ENCODE measurements at places on chromosomes 13 and 19. TPM values are rescaled to one million over a fixed set of nuclear protein-coding genes. Genes with fewer than 3 reads are reported as not detected.

Gene TPP2
- 80.4 TPM for total RNA-seq

Gene GAPDHS
- not detected for total RNA-seq

Gene SUCLA2
- 78.8 TPM for total RNA-seq

GRCh38 chr13:98048265-98048664 is 94.6 kb upstream of the FARP1 start:
- DNase-seq: no peak
- H3K27ac ChIP-seq: no peak overlapping the region
- no peak overlapping the region for H3K4me3 ChIP-seq
- no peaks in the 10 kb centered on the region for H3K36me3 ChIP-seq
- no peaks in the 10 kb centered on the region for H3K27me3 ChIP-seq

DNA sequence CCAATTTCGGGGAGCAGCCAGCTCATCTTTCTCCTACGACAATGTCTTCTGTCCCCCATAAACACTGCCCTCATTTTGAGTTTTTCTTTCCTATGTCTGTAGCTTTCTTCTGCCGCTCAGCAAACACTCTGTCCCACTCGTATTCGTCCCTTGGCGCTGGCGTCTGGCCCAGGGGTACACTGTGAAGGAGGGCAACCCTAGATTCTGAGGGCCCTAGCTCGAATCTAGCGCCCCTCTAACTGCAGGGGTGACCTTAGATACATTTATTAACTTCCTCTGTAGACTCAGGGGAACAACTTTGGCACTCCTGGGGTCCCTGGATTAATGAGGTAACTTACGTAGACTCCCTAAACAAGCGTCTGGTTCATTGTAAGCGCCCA is 677 bp upstream of the LRCH1 start:
- no peak for DNase-seq
- H3K4me1 ChIP-seq: no peaks in the 10 kb centered on the region
- no peaks in the 10 kb centered on the region for H3K36me3 ChIP-seq

Gene ZNF69
- 22.8 TPM for total RNA-seq

- no peaks in the 10 kb centered on the region for H3K36me3 ChIP-seq
- no peak for DNase-seq
- no peaks in the 10 kb centered on the region for H3K27me3 ChIP-seq
These were observed 6.2 kb downstream of the MRPS31 start for GRCh38 chr13:40764587-40765403.

DNA sequence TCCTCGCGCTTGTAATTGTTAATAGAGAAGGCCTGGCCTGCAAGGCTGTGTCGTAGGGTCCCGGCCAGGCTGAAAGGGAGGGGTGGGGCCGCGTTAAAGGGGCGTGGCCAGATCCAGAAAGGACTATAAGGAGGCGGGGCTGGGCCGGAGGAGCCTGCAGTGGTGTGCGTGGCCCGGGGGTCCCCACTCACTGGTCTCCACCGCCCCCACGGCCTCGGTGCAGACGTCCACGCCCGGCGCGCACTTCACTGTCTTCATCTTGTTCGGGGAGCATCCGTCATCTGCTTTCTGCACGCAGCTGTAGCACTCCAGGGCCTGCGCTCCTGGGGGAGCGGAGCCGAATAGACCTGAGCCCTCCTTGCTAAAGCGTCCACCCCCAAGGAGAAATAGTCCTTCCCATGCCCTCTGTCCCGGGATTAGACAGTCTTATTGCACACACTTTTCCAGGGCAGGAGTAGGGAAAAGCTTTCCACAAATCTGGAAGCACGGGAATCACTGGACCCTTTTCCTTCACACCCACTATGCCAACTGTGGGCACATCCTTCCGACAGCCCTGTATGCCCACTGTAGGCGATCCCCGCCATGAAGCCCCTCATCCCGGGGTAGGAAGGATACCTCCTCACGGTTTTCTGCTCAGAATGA is 1.2 kb downstream of the LYPD3 start:
- H3K36me3 ChIP-seq: no peaks in the 10 kb centered on the region
- H3K4me1 ChIP-seq: no peaks in the 10 kb centered on the region
- DNase-seq: peak; percentile 88
- peak overlapping the region; percentile 50 for H3K4me3 ChIP-seq

GRCh38 chr19:12995596-12996405 is 526 bp downstream of the NFIX start:
- peak overlapping the region; percentile 50 for H3K4me3 ChIP-seq
- peaks cover 8% of the 10 kb centered on the region for H3K36me3 ChIP-seq
- DNase-seq: no peak
- H3K4me1 ChIP-seq: no peaks in the 10 kb centered on the region
- H3K27me3 ChIP-seq: peaks cover 77% of the 10 kb centered on the region
- no peak overlapping the region for H3K27ac ChIP-seq

GRCh38 chr13:46278474-46278873 is 66.7 kb downstream of the LRRC63 start:
- H3K4me3 ChIP-seq: no peak overlapping the region
- no peaks in the 10 kb centered on the region for H3K27me3 ChIP-seq
- no peaks in the 10 kb centered on the region for H3K36me3 ChIP-seq
- no peaks in the 10 kb centered on the region for H3K4me1 ChIP-seq
- no peak overlapping the region for H3K27ac ChIP-seq

- H3K27ac ChIP-seq: no peak overlapping the region
- peaks cover 64% of the 10 kb centered on the region for H3K36me3 ChIP-seq
These were observed 7.1 kb downstream of the CD37 start for GRCh38 chr19:49342291-49342721.

GRCh38 chr13:46012404-46012803 is 40.1 kb downstream of the ZC3H13 start:
- H3K4me3 ChIP-seq: no peak overlapping the region
- H3K27ac ChIP-seq: no peak overlapping the region
- H3K36me3 ChIP-seq: peaks cover 13% of the 10 kb centered on the region
- no peaks in the 10 kb centered on the region for H3K4me1 ChIP-seq
- no peaks in the 10 kb centered on the region for H3K27me3 ChIP-seq
- no peak for DNase-seq

DNA sequence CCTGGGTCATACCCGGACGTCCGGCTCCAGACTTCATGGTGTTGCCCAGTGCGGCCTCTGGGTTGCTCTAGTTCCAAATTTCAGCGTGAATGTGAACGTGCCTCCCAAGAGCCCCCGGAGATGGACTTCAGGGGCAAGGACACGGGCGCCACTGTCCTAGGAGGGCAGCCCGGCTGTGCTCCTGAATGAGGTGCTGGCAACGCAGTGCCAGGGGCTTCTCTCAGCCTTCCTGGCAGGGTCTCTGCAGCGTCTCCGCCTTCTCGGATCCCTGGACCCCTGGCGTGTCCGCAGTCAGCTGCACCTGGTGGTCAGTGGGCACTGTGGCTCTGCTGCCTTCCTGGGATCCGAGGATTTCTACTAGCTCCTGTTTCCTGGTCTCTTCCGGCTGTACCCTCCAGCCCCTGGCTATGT is 101.7 kb upstream of the MCF2L start:
- no peak overlapping the region for H3K4me3 ChIP-seq
- no peaks in the 10 kb centered on the region for H3K27me3 ChIP-seq
- H3K4me1 ChIP-seq: no peaks in the 10 kb centered on the region
- peaks cover 4% of the 10 kb centered on the region for H3K36me3 ChIP-seq
- no peak for DNase-seq
- no peak overlapping the region for H3K27ac ChIP-seq

DNA sequence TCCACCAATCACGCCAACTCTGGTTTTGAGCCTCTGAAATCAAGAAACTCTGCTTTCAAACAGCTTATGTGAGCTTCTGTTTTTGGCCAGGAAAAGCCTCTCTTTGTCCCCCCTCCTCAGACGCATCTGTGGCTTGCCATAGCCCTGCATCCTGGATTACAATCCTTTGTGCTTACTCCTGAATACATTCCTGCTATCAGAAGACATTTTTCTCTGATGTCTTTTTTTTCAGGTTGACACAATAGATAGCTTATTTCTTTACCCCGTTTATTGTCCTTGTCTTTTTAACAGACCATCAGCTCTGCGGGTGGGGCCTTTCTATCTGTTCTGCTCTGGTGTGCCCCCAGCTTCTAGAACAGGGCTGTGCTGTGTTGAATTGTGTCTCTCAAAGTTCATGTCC is 11.0 kb downstream of the PNMA8B start:
- H3K27me3 ChIP-seq: peaks cover 17% of the 10 kb centered on the region
- H3K36me3 ChIP-seq: no peaks in the 10 kb centered on the region
- peaks cover 15% of the 10 kb centered on the region for H3K4me1 ChIP-seq
- DNase-seq: no peak

Gene JAK3
- 4.0 TPM for total RNA-seq

Gene ZNF256
- 14.2 TPM for total RNA-seq

GRCh38 chr19:38425810-38426466 is at the start of gene RASGRP4:
TSS of gene RASGRP4 (minus strand) at chr19:38426219. CDS start at chr19:38426091, 128 bp downstream.
- no peaks in the 10 kb centered on the region for H3K27me3 ChIP-seq
- H3K36me3 ChIP-seq: no peaks in the 10 kb centered on the region
- no peak within 1 kb of the TSS for H3K27ac ChIP-seq
- peak within 1 kb of the TSS; percentile 11 for H3K4me3 ChIP-seq

DNA sequence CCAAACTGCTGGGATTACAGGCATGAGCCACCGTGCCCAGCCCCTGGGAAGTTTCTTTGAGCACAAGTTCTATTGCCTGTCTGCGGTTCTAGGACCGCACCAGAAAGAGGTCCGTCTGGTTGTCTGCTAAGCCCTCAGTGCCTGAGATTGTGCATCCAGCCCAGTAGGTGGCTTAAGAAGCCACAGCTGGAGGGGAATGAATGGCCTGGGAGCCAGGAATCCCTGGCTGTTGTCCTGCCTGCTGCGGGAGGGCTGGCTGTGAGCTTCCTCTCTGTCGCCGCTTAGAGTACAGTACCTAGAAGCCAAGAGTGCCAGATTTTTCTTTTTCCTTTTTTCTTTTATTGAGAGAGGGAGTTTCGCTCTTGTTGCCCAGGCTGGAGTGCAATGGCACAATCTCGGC is 4.2 kb upstream of the TYK2 start:
- no peak overlapping the region for H3K27ac ChIP-seq
- 0 out of 2 replicates have a peak, but pooled peaks cover 3% of the 10 kb centered on the region for H3K4me1 ChIP-seq

DNA sequence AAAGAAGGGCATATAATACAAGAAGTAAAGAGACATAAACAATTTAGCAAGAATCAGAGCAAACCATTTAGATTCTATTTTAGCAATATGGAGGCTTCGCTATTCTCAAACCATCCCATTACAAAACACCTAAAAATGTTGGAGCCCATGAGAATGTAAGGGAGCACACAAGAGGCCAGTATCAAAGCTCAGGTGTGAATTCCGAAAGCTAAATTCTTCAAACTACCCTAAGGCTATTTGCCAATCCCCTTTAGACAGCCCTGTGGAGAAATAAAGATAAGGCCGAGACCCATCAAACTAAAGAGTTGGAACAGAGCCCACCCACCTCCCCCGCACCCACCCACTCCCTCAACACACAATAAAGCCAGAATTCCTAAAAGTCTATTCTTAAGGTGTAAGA is 210.8 kb upstream of the MAB21L1 start:
- H3K27me3 ChIP-seq: no peaks in the 10 kb centered on the region
- no peaks in the 10 kb centered on the region for H3K4me1 ChIP-seq
- no peaks in the 10 kb centered on the region for H3K36me3 ChIP-seq
- H3K27ac ChIP-seq: no peak overlapping the region
- no peak for DNase-seq

DNA sequence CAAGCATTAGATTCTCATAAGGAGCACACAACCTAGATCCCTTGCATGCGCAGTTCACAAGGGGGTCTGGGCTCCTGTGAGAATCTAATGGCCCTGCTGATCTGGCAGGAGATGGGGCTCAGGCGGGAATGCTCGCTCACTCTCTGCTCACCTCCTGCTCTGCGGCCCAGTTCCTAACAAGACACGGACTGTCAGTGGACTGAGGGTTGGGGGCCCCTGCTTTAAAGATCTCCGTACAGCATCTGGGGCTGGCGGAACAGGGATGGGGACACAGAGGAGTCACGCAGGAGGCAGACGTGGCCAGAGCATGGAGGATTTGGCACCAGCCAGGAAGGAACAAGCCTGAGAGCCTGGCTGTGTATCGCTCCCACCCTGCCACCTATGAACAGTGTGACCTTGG is 37.3 kb upstream of the ZNF536 start:
- no peak overlapping the region for H3K27ac ChIP-seq
- H3K4me3 ChIP-seq: no peak overlapping the region
- H3K27me3 ChIP-seq: no peaks in the 10 kb centered on the region

Gene PSG2
- not detected for total RNA-seq

- H3K27me3 ChIP-seq: no peaks in the 10 kb centered on the region
- no peaks in the 10 kb centered on the region for H3K4me1 ChIP-seq
- H3K36me3 ChIP-seq: no peaks in the 10 kb centered on the region
- DNase-seq: no peak
- no peak overlapping the region for H3K27ac ChIP-seq
These were observed 131.3 kb downstream of the SUCLA2 start for GRCh38 chr13:47869776-47870175.

GRCh38 chr19:1251330-1252220 is 3.2 kb downstream of the MIDN start:
- peak overlapping the region; percentile 81 for H3K4me3 ChIP-seq
- DNase-seq: no peak
- no peaks in the 10 kb centered on the region for H3K4me1 ChIP-seq

Gene ZNF582
- 3.8 TPM for total RNA-seq

DNA sequence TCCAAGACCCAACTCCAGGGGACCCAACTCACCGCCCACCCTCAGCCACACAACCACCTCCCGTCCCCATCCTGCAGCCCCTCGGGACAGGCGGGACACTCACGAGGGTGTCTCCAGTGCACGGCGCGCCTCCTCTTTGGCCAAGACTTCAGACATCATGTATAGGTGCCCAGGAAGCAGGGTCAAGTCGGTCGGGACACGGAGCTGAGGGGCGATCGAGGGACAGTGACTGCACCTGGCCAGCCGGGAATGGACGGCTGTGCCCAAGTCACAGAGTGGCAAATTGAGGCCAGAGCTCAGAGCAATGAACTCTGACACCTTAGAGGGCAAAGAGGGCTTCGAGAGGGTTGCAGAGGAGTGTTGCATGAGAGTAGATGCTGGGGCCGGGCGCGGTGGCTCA is 8.8 kb downstream of the STAP2 start:
- no peak for DNase-seq
- peaks cover 6% of the 10 kb centered on the region for H3K4me1 ChIP-seq
- no peaks in the 10 kb centered on the region for H3K36me3 ChIP-seq
- H3K27me3 ChIP-seq: no peaks in the 10 kb centered on the region

GRCh38 chr13:112753833-112754232 is 64.0 kb downstream of the ATP11A start:
- DNase-seq: no peak
- H3K4me3 ChIP-seq: no peak overlapping the region
- no peaks in the 10 kb centered on the region for H3K36me3 ChIP-seq
- peaks cover 7% of the 10 kb centered on the region for H3K4me1 ChIP-seq
- no peaks in the 10 kb centered on the region for H3K27me3 ChIP-seq
- no peak overlapping the region for H3K27ac ChIP-seq

Gene KLK1
- 3.4 TPM for total RNA-seq

DNA sequence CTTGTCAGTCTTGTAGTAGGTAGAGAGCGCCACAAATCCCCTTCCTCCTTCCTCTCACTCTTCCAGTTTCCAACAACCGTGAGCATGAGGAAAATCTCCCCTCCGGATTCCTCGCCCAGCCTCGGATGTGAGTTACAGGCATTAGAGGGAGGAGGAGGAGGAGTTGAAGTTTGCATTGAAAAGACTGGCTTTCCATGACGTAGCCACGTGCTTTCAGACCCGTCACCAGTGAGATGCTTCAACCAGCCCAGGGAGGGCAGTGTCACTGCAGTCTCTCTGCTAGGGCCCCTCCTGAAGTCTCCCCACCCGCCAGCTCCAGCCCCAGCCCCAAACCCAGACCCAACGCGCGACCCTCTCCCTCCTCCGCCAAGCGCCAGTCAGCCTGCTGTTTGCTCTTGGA is 442 bp upstream of the FGF14 start:
- no peaks in the 10 kb centered on the region for H3K36me3 ChIP-seq
- peaks cover 18% of the 10 kb centered on the region for H3K27me3 ChIP-seq
- H3K4me1 ChIP-seq: peaks cover 2% of the 10 kb centered on the region

- H3K4me1 ChIP-seq: peaks cover 7% of the 10 kb centered on the region
- H3K27ac ChIP-seq: no peak overlapping the region
- H3K4me3 ChIP-seq: no peak overlapping the region
- no peak for DNase-seq
- no peaks in the 10 kb centered on the region for H3K27me3 ChIP-seq
These were observed 74.5 kb upstream of the ANKRD10 start for GRCh38 chr13:110989331-110989730.

Gene GPR12
- total RNA-seq: 0.15 TPM

Measured in H1 (cell line).